Astrocyte (in vitro differentiated cells and primary cell): ENCODE measurements at places on chromosomes 2 and 18.
A peak's percentile ranks its signal among the peaks of the same experiment; 100 is the strongest.

- peak; percentile 97 for DNase-seq
Measured at GRCh38 chr2:96251721-96252292, 14.0 kb downstream of the TMEM127 start.

DNA sequence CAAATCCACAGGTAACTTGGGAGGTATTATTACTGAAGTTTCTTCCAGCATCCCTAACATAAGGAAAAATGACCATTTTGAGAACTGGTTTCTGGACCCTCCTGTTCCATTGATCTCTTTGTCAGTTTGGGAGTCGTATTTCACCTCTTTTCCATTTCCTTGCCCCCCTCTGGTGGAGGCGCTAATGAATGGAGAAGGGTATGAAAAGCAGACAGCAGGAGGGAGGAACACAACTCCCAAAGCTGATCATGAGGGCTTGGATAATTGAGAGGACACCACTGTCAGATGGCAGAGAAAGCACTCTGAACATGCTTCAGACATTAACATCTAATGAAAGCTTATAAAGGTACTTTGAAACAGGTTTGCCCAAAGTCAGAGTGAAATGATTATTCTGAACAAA lies 56.6 kb upstream of the TLK1 start:
- no peak for DNase-seq

- DNase-seq = peak; percentile 81
Measured at GRCh38 chr18:68454511-68455228, 260.2 kb downstream of the TMX3 start.

- peak; percentile 16 for DNase-seq
Measured at GRCh38 chr2:168246072-168246482, 1.3 kb downstream of the STK39 start.

DNA sequence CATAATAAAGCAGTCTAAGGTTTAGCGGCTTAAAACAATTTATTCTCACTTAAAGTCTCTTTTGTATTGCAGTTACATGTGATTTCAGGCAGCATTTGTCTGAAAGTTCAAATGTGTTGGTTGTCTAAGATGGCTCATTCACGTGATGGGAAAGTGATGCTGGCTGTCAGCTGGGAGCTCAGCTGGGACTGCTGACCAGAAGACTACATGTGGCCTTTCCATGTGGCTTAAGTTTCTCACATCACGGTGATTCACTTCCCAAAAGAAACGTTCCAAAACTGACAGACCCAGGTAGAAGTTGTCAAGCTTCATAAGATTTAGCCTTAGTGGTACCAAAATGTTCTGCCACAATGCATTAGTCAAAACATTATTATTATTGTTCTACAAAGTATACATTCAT lies 76.9 kb downstream of the TMEM131 start:
- DNase-seq = no peak

- DNase-seq = no peak
Measured at GRCh38 chr2:135168204-135168856, 116.2 kb downstream of the RAB3GAP1 start.

DNA sequence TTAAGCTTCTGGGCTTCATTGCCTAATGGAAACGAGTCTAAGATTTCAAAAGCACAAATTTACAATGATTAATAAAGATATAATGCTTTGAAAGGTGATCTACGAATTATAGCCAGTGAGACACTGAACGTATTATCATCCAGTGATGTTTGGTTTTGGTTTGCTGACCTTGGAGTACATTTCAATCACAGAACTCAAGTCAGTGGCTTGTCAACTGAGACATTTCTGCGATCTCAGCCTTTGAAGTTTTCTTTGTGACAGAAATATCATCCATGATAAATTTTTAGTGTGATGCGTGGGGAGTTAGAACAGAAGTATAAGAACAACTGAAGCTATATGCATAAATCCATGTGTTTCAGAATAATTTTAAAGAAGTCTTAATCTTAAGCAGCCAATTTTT lies 263.8 kb downstream of the TCF4 start:
- DNase-seq = no peak

DNA sequence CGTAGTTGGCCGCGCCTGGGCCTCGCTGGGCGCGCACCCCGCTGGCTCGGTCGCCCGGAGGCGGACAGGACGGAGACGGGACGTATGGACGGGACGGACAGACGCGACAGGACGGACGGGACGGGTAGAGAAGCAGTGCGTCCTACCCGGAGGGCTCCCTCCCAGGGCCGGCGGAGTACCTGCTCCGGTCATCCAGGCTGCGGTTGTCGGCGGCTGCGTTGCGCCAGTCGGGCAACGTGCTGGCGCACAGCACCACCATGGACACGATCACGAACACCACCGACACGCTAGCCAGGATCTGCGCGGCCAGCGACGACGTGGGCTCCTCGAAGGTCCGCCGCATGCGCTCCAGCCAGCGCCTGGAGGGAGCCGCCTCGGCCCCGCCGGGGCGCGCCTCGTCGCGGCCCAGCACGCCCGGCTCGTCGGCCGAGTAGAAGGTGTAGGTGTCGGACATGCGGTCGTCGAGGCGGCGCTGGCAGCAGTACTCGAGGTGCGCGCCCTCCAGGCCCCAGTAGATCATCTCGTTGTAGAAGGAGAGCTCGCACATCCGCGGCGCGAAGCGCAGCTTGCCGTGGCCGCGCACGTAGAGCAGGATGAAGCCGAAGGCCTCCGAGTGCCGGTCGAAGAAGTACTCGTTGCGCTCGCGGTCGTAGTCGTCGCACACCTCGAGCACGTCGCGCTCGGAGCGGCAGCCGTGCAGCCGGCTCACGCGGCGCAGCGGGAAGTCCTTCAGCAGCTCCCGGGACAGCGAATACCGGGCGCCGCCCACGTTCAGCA lies 903 bp downstream of the KCNG3 start:
- no peak for DNase-seq

DNA sequence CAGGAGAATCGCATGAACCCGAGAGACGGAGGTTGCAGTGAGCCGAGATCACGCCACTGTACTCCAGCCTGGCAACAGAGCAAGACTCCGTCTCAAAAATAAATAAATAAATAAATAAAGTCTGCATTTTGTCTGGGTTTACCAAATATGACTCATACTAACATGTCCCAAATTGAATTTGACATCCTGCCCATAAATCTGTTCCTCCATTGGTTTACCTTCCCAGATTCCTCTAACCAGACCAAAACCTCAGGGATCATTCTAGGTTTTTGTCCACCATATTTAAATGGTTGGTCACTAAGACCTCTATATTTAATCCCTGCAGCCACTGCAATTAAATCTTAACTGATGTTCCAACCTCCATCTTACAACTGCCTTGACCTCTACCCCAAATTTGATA lies 150.9 kb downstream of the ATAD2B start:
- DNase-seq = no peak

- no peak for DNase-seq
Measured at GRCh38 chr2:127768775-127769479, 42.0 kb downstream of the WDR33 start.

DNA sequence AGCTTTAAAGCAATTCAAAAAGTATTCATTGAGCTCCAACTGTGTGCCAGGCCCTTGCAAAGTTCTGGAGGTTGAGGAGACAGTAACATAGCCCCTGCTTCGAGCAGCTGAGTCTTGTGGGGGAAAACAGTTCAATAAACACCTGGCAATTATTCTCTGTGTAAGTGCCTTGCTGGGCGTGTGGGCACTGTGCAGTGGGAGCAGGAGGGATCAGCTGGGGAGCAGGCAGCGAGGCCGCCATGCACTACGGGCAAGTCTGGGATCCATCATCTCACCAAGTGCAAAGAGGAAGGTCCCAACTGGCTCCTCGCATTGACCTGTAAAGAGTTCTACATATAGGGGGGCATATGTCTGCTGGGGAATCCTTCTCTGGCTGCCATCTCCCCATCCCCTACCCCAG lies 342.2 kb upstream of the HS6ST1 start:
- DNase-seq = no peak

GRCh38 chr2:196183172-196183473 lies 11.7 kb upstream of the STK17B start:
- DNase-seq = no peak

GRCh38 chr2:9380702-9381628 lies 42.4 kb downstream of the ITGB1BP1 start:
- DNase-seq = peak; percentile 88

GRCh38 chr2:47288864-47289263 lies 114.1 kb upstream of the MSH2 start:
- peak; percentile 95 for DNase-seq

GRCh38 chr2:207662203-207662602 lies 37.0 kb upstream of the METTL21A start:
- no peak for DNase-seq
